ENCODE measurements at places on chromosomes 5 and 9.

- no peak for DNase-seq
Measured at GRCh38 chr9:107020040-107020530, 157.1 kb downstream of the ZNF462 start.

- DNase-seq, result no peak
Measured at GRCh38 chr9:133976191-133976861, 15.8 kb downstream of the VAV2 start.

- no peak for DNase-seq
Measured at GRCh38 chr5:170681013-170681433, 102.5 kb upstream of the GABRP start.

- no peak for DNase-seq
Measured at GRCh38 chr9:12923468-12924009, 148.7 kb downstream of the LURAP1L start.

DNA sequence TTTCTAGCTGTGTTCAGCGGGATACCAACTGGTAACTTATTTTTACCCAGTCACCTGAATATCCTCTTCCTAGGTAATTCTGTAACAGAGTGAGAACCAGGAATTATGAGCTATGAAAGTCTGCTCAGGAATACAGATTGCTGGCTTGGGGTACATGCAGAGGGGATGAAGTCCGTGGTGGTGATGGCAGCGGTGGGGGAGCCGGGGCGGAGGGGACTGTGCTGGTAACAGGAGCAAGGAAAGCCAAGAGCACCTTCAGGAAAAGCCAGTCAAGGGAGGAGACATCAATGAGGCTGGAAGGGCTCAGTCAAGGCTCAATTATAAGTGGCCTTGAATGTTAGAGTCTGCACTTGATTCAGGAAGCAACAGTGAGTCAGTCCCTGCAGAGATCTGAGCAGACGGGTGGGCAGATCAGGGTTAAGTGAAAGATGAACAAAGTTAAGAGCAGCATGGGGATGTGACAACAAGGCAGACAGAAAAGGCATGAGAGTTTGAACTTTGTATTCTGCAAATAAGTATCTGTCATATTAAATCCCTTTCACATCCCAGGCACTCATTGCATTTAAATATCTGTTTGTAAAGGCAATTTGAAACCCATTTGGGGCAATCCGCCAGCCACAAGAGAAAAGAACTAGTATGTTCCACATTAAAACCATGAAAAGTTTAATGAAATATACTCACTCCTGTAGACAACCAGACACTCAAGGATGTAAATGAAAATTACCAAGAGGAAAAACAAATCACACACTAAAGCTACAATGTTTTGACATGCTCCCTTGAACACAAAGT lies 101.2 kb downstream of the TTC39B start:
- DNase-seq, result no peak

DNA sequence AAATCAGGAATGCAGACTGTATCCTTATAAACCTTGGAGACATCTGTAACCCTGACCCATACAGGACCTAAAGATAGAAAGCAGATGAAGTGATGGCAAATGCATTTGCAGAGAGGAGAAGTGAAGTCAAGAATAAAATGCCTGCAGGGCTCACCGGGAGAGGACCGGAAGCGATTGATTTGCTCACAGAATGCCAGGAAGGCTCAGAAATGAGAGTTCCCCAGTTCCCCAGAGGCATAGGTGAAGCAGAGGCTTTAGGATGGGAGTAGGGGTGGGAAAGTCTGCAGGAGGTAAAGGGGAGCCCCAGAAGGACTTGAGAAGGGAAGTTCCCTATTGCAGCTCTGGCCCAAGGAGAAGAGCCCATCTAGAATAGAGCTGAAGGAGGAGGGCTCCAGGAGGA lies 63.9 kb upstream of the TNFAIP8 start:
- no peak for DNase-seq

GRCh38 chr5:15601274-15601673 lies 101.3 kb downstream of the FBXL7 start:
- peak; percentile 6 for DNase-seq

DNA sequence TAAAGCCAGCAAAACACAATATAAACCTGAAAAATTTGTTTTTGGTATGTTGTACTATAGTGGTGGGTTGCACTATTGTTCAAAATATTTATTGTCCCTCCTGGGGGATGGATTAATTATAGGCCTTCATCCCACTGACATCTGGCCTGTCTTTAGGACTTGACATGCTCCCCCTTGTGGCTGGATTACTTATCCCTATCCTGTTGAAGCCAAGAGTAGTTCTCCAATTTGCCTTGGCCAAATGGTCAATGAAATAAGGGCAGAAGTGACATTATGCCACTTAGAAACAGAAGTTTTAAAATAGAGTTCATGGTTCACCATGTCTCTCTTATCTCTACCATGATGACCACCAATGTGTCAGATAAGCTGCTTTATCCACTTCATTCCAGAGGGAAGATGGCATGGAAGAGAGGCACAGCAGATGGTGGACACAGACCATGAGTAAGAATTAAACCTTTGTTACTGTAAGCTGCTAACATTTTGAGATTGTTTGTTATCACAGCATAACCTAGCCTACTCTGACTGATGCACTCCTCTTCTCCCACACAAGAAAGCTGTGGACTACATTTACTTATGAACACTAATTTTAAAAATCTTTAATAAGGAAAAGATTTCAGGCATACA lies 29.2 kb upstream of the ARHGEF28 start:
- peak; percentile 75 for DNase-seq

DNA sequence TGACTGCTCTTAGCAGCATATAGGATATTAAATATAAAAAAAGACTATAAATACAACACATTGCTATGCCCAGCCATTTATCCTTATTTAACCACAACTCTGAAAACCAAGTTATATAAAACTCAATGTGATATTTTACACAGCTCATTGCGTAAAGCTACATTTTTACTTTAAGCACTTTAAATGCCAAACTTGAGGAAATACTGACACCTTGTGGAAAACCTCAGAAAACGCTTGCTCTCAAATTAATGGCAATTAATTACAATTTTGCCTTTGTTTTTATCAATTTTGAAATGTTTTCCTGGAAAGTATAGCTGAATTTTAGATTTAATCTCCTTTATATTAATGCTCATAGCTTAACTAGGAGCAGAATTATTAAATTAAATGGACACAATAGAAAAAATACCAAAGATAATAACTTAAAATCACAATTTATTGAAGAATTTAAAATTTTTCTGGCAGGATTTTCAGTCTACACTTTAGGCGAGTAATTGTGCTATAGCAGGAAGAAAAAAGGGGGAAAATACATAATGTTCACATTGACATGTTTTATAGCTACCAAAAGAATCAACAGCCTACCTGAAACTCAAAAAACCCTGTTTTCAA lies 25.2 kb upstream of the PLAC8L1 start:
- DNase-seq, result no peak

GRCh38 chr5:13990896-13991295 lies 46.4 kb upstream of the DNAH5 start:
- DNase-seq, result no peak

- no peak for DNase-seq
Measured at GRCh38 chr5:14526493-14526892, 55.1 kb upstream of the OTULINL start.

GRCh38 chr9:110317911-110318310 lies 19.8 kb downstream of the TXNDC8 start:
- DNase-seq, result no peak

DNA sequence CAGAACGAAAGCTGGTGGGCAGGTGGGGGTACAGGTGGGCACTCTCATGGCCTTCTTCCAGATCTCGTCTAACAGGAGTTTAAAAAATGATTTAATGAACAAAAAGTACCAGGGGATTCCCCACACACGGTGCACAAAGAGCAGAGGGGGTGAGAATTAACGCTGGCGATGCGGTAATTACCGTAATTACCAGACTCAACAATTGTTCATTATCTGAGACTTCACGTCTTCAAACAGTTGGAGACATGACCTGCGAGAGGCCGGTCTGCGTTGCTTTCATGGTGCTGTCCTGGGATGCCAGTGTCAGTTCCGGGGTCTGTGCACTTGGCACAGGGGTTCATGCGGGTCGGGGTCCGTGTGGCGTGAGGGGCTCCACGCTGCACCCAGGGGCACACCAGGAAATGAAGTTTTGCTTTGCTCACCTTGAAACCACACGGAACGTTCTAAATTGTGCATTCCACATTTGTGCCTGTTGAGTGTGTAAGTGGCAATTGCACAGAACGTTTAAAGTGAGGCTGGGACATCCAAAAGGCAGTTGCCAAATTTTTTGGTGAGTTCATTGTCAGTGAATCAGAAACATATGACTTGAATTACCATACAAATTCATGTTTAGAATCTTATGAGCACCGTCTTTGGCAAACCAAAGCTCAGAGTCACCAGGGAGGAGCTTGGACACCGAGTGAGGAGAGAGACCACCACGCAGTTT lies 256.4 kb upstream of the IRX1 start:
- DNase-seq, result no peak

- no peak for DNase-seq
Measured at GRCh38 chr9:108053555-108054061, 564.0 kb upstream of the KLF4 start.

DNA sequence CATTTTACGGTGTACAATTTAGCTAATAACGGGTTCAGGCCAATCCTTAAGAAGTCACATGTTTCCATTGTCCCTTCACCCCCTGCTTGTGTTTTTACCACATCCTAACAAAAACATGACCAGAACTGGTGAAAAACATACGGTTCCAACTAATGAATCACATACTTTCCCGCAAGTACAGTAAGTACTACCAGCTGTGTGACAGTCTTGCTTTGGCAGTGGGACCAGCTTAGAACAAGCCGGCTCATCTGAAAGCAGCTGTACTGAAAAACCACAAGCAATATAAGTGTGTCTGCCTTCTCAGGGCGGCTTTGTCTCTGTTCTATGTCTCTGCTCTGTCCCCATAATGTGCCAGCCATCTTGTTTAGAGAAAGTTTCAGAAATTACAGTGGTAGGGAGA lies 242.5 kb downstream of the BNC2 start:
- no peak for DNase-seq

GRCh38 chr5:60718166-60718892 lies 18.4 kb upstream of the DEPDC1B start:
- no peak for DNase-seq

- DNase-seq, result no peak
Measured at GRCh38 chr9:94868464-94868863, 142.0 kb downstream of the AOPEP start.

DNA sequence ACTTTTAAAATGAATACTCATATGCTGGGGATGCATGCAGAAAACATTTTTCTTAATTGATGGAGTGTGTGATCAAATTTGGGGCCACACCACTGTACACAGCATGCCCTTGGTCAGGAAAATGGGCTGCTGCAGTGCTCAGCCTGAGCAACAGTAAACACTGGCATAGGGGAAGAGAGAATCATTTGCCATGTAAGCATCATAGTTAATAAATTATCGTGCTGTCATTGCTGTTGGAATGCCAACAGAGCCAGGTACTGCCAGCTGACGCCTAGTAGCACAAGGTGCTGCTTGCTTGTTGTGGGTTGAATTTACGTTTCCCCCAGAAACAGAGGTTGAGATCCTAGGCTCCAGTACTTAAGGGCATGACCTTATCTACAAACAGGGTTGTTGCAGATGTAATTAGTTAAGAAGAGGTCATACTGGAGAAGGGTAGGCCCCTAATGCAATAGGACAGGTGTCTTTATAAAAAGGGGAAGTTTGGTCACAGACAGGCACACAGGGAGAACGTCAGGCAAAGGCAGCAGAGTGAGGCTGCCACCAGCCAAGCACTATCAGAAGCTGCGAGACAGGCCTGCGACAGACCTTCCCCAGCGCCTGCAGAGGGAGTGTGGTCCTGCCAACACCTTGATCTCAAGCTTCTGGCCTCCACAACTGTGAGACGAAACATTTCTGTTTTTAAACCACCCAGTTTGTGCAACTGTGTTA lies 25.3 kb downstream of the DAP start:
- DNase-seq, result no peak

- no peak for DNase-seq
Measured at GRCh38 chr5:133652951-133653759, 40.8 kb upstream of the FSTL4 start.

GRCh38 chr5:6705959-6706358 lies 7.3 kb upstream of the TENT4A start:
- DNase-seq, result no peak

DNA sequence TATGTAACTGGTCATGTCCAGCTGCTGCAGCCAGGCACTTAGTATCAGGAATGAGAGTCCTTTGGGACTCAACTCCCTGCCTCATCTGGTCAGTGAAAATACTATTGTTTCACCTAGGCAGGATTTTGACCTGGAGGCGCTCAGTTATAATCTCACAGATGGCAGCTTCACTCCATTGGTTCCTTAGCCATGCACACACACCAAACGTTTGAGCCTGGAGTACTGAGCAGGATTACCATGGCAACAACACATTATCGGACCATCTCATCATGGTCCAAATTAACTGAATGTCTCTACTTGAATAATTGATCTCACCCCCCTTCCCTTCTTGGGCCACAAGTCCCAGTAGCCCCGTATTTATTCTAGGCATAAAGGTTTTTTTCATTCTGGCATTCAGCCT lies 15.0 kb upstream of the SREK1 start:
- DNase-seq, result no peak

DNA sequence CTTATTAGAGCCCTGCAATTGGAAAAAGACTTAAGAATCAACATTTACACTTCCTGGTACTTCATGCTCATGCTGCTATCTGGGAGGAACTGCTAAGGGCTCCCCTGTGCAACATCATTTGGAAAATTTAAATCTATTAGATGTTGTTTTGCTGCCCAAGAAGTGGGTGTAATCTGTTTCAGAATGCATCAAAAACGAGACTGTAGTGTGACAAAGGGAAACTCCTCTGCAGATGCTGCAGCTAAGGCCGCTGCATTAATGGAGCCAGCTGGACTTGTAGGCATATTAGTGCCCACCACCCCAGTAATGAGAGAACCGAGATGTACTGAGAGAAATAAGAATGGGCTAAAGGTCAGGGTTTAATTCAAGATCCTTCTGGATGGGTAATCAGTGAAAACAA lies 11.1 kb upstream of the PAIP1 start:
- DNase-seq, result no peak

- no peak for DNase-seq
Measured at GRCh38 chr9:113572076-113572861, 108.7 kb downstream of the RGS3 start.

GRCh38 chr5:141821430-141821925 lies 56.7 kb downstream of the PCDH1 start:
- DNase-seq, result no peak

DNA sequence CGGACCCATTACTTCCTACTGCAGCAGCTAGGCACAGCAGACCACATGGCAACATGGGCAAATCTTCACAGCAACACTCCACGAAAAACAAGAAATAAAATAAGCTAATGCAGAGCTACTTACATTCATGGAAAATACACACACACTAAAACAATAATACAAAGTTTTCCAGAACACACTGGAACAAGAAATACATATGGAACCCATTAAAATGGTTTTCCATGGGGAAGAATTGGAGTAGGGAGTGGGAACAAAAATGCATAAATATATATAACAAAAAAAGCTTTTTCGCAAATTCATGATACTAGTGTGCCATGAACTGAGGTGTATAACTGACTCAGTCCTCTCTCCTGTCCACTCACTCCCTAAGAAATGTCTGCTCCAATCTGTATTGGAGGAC lies 8.3 kb downstream of the ADAMTS12 start:
- no peak for DNase-seq
